Hypothalamus (tissue), 51 donors: ENCODE measurements at places on chromosomes 3 and 15.

DNA sequence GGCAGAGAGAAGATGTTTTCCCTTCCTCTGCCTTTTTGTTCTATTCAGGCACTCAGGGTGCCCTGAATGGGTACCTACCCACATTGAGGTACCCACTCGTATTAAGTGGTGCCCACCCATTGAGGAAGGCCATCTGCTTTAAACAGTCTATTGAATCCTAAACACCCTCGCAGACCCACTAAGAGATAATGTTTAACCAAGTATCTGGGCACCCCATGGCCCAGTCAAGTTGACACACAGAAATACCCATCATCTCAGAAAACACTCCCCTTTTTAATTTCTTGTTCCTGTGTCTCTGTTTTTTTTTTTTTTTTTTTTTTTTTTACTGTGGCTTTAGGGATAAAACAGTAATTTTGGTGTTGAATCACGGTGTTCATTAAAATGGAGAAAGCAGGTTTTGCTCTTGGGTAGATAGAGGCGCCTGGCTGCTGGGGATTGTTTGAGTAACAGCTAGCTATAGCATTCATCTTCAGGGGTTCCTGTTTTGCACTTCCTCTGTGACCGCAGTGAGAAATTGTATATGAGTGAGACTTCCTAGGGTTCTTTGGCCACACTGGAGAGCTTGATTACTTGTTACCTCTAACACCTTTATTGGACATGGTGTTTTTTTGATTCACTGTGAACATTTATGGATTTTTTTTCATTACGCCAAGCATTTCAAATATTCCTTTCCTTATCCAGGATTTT lies 259.1 kb downstream of the PTPRG start:
- no peak for DNase-seq

- no peak for DNase-seq
Measured at GRCh38 chr3:71926262-71926600, 141.3 kb upstream of the PROK2 start.

GRCh38 chr3:94462931-94463330 lies 400.1 kb downstream of the NSUN3 start:
- DNase-seq = no peak

DNA sequence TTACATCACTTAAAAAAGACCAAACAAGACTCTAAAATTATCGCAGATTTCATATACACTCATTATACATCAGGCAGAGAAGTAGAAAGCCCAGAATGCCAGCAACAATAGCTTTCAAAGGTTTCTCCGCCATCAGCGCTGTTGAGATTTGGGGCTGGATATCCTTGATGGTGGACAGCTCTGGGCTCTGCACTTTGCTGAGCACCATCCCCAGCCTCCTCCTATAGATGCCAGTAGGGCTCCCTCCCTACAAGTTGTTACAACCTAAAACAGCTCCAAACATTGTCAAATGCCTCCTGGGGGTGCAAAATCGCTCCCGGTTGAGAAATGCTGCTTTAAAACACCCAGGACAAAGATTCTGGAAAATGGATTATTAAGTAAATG lies 73.5 kb downstream of the ATP10A start:
- DNase-seq = no peak

DNA sequence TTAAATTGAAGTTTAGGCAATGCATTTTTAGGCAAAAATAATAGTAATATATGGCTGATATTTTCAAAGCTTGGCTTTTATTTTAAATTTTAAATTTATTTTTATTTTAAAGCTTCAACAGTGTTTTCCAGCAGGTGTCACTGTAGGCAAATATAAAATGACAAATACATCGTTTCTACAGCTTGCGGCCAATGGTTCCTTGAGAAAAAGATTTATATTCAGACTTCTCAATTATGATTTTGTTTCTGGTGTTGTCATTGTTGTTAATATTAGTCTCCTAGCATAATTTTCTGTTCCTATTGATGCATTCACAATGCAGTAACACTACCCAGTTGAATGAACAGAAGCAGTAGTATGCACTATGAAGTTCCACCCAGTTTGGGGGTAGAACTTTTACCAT lies 220.7 kb upstream of the DNAJC19 start:
- no peak for DNase-seq

- DNase-seq = no peak
Measured at GRCh38 chr15:31217566-31218270, 108.9 kb upstream of the KLF13 start.

DNA sequence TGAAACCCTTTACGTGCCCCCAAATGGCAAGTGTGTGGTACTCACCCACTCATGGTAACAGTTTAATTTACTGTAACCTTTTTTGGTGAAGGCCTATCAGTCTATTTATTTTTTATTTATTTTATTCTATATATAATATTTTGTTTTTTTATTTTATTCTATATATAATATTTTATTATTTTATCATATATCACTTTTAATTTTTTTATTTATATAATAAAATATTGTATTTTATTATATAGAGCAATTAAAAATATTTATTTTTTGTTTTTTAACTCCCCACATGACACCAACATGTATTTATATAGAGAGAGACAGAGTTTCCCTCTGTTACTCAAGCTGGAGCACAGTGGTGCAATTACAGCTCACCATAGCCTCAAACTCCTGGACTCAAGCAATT lies 41.4 kb downstream of the SLC28A1 start:
- no peak for DNase-seq

- DNase-seq = no peak
Measured at GRCh38 chr15:70494852-70495571, 268.3 kb downstream of the UACA start.

- no peak for DNase-seq
Measured at GRCh38 chr3:43319376-43319775, 33.0 kb downstream of the SNRK start.

- DNase-seq = no peak
Measured at GRCh38 chr3:122079524-122080206, 24.5 kb downstream of the CD86 start.

GRCh38 chr3:45365060-45365459 lies 23.3 kb upstream of the LARS2 start:
- DNase-seq = no peak

- no peak for DNase-seq
Measured at GRCh38 chr3:192392986-192393385, 334.4 kb downstream of the FGF12 start.

DNA sequence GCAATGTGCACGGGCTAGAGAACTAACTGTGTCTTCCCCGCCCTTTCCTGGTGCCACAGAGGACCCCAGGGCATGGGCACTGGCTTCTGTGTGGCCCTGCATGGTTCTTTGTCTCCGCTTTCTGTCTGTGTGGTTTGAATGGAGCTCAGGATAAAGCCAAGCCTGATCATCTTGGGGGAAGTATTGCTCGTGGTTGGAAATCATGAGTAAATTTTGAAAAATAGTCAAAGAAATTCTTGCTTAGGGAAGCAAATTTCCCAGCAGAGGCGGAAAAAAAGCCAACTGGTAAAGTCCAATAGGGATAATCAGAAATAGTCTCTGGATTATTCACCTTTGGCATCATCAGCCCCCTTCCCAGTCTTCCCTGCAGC lies 55.4 kb downstream of the MAGEF1 start:
- DNase-seq = no peak

DNA sequence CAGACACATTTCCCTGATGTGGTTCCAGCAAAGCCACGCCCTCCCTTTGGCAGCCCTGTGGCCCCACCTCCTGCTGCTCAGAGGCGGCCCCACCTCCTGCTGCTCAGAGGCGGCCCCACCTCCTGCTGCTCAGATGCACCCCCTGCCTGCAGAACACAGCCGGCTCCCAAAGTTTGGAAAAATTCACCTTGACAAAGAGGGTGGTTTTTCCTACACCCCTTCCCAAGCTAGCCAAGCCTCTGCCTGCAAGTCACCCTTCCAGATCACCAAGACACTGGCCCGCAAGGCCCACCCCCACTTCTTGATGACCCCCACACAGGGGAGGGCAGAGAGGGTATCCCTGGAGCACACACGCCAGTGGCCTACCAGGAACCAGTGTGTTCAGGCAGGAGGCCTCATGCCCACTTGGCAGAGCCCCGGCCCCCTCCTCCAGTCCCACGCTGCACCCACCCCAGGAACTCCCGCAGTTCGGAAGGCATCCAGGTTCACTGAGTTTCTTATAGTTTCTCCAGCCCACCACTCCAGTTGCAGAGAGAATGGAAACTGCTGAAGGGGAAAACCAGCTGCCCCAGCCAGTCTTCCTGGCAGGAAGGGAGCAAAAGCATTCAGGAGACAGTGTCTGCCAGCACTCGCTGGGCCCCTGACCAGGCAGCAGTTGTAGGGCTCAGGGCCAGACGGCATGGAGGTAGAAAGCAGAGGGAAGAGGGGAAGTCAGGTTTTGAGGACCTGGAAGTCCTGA lies 2.3 kb upstream of the HAPLN3 start:
- DNase-seq = no peak

DNA sequence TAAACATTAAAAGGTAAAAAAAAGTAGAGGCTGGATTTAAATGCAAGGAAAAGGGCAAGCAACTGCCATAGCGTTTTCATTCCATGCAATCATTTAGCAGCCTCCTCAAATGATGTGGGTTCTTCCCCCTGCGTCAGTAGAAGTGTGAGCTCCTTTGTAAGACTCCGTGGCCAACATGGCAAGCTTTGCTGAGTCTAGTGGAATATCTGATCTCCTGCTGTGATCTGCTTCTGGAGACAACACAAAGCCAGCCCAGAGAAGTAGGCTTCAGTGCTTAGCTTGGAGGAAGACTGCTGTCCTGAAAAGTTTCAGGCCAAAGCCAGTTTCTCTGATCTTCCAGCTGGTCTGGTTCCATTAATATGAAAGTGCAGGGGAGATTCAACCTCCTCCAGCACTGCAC lies 70.4 kb downstream of the ARPP21 start:
- DNase-seq = no peak

- no peak for DNase-seq
Measured at GRCh38 chr15:37652646-37653417, 281.6 kb upstream of the TMCO5A start.

GRCh38 chr15:33955945-33956344 lies 12.4 kb upstream of the CHRM5 start:
- no peak for DNase-seq

- DNase-seq = no peak
Measured at GRCh38 chr3:10929978-10930665, 62.4 kb upstream of the SLC6A1 start.

DNA sequence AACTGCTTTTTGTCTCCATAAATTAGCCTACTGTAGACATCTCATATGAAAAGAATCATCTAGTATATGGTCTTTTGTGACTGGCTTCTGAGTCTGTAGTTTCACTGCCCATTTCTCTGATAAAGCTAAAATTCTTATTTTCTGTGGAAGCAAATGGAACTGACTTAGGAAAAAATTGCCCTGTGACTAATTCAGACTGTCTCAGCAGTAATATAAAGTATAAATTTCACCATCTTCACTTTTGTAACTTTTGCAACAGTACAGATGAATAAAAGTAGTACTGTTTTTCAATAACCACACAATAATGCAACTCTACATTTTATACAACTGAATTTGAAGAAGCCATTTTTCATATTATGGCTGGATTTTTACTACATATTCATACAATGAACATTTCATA lies 104.1 kb downstream of the TBC1D5 start:
- DNase-seq = no peak

DNA sequence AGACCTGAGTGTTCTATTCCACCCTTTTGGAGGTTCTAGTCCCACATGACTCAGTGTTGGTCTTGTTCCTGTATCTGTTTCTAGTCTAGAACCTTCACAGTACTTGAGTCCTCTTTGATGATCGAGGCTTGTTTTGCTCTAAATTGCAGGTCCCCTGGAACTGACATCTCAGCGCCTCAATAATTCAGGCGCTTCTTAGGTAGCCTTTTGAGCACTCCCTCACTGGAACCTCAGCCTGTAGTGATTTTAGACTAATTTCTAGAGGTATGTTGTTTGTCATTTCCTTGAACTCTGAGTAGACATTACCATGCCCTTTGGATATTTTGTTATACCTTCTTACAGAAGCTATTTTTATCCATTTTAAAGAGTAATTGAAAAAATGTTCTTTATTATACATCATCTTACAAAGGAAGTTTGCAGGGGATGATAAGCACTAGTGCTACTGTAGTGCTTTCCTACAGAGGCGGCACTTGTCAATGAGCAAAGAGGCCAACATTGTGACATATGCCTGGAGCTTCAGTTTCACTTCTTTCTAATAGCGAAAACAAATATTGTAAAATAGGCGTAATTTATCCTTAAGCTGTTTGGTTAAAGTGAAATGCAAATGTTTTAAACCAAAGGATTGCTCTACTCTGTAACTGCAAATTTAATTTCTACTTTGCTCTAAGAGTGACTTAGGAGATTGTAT lies 75.7 kb downstream of the EFL1 start:
- no peak for DNase-seq

GRCh38 chr3:127512256-127512655 lies 78.3 kb downstream of the TPRA1 start:
- DNase-seq = no peak

DNA sequence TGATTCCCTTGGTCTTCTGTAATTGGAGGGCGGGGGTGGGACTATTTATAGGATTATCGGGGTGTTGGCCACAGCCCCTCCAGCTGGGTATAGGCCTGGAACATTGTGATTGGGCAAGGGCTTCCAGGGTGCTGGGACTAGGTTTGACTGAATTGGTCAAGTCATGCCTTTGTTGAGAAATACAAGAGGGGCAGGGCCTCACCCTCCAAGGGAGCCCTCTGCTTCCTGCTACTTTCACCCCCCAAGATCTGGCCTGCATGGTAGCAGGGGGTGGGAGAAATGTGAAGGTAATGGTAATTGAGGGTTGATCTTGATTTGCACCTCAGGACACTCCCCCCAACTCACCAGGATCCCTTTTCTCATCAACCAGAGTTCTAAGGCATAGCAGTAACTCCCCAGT lies 25.2 kb downstream of the TRIM71 start:
- DNase-seq = no peak

DNA sequence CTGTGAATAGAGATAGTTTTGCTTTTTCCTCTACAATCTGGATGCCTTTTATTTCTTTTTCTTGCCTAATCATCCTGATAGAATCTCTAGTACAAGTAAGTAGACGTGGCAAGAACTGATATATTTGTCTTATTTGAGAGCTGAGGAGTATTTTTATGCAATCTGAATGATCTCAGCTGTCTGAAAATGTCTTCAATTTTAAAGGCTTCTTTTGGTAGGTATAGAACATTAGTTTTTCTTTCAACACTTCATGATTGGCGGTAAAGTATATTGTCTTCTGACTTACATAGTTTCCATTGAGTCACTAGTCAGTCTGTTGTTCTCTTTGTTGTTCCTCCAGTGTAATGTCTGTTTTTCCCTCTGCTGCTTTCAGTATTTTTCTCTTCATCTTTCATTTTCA lies 31.3 kb downstream of the MGA start:
- DNase-seq = no peak

DNA sequence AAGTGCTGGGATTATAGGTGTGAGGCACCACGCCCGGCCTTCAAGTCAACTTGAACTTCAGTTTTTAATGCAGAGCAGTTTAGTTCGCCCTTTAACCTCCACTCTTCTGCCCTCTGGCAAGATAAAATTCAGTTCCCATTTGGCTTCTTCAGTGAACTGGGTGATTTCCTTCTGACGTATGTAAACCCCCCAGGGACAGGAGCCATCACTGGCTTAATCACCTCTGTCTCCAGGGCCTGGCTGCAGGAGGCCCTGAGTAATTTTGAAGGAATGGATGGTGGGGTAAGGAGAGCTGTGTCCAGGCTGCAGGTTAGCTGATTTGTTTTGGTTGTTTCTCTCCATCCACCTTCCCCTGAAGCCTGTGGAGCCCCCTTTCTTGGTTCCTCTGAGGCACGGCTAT lies 11.9 kb downstream of the MCM2 start:
- DNase-seq = no peak

GRCh38 chr15:90884719-90885431 lies 571 bp downstream of the FES start:
- no peak for DNase-seq
